NCI-H345 (cell line): ENCODE measurements at places on chromosomes 13 and 19.

GRCh38 chr19:46551164-46551563 lies 50.0 kb upstream of the CALM3 start:
- DNase-seq = no peak

- DNase-seq = peak; percentile 50
Measured at GRCh38 chr13:38008636-38009035, 139.1 kb upstream of the TRPC4 start.

DNA sequence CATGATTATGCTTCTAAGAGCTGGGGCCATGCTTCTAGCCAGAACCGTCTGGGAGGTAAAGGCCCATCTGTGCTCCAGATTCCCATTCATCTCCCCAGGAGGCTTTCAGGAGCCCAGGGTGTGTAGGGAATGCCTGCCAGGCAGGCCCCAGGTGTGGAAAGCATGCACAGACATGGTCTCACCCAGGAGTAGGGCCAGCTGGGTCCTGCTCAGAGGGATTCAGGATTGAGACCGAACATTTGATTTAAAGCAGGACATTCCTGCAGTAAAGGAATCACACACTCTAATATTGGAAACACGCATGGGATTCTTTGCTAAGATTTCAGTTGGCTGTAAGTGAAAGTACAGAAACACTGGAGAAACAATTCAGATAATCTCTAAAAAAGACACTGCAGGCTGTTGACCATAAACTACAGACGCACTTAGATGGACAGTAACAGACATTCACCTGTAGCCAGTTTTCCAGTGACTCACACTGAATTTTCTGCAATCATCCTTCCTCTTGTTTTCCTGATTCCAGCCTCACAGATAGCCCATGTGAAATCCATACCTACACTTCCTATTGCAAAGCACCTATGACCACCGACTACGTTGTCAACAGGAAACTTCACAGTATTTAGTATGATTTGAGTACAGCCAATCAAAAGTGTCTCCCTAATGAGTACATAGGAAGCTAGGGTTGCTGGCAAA lies 257.8 kb downstream of the TBC1D4 start:
- no peak for DNase-seq

- no peak for DNase-seq
Measured at GRCh38 chr13:111494641-111495040, 174.2 kb downstream of the TEX29 start.

GRCh38 chr13:25874064-25874737 lies 177.6 kb downstream of the SHISA2 start:
- no peak for DNase-seq

GRCh38 chr13:38686577-38687245 lies at the start of gene FREM2:
Gene FREM2 (plus strand): TSS chr13:38687077. CDS start chr13:38687345, 268 bp downstream.
- DNase-seq = peak; percentile 88

DNA sequence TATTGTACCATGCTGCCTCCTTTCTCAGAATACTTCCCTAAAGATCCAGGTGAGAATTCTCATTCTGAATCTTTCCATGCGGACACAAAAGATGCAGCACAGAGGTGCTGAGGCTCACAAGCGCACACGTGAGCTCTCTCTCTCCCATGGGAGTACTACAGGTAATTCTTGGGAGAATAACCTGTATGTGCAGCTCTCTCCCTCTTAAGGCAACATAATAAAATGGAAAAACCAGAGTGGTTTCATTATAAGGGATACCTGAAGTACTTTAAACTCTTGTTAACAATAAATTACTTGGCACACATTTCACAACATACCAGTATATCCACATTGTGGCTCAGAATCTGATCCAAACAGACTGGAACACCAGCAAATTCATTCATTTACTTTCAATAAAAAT lies 40.4 kb downstream of the INTS6 start:
- DNase-seq = no peak

GRCh38 chr19:46755077-46755852 lies 9.0 kb upstream of the STRN4 start:
- DNase-seq = no peak

GRCh38 chr19:3284759-3285646 lies 60.5 kb downstream of the CELF5 start:
- DNase-seq = peak; percentile 86

GRCh38 chr13:37173214-37173613 lies 67.8 kb upstream of the CSNK1A1L start:
- DNase-seq = no peak

- DNase-seq = peak; percentile 68
Measured at GRCh38 chr13:53873558-53873957, 844.9 kb downstream of the OLFM4 start.

GRCh38 chr13:52377898-52378297 lies 28.1 kb downstream of the THSD1 start:
- no peak for DNase-seq

- no peak for DNase-seq
Measured at GRCh38 chr13:24802074-24802473, 38.1 kb downstream of the RNF17 start.

GRCh38 chr19:35140207-35140961 lies 1.8 kb downstream of the FXYD1 start:
- no peak for DNase-seq

- no peak for DNase-seq
Measured at GRCh38 chr13:93539914-93540313, 313.3 kb downstream of the GPC6 start.

- no peak for DNase-seq
Measured at GRCh38 chr19:39745643-39746042, 7.8 kb upstream of the CLC start.

DNA sequence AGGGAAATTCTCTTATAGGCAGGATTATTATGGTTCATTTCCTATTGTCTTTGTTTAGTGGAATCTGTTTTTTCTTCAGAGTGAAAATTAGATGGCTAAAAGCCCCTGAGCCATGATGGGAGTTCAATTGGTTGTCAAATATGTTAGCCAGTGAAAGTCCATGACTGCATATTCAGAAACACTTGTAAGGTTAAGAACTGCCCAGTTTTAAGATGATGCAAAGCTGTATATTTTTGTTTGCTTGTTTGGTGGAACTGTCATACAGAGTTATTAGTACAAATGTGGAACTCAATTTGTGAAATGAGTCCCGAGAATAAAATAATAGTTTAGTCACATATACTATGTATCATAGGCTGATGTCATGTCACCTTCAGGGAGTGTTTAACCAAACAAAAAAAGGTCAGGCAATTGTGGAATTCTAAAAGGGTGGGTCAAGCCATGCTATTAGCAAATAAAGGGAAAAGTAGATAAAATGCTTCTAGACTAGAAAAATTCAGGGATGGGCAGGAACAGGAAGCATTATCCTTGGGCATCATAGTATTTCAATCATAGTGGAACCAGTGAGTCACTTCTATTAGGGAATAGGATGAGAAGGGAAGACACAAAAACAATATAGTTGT lies 248.3 kb upstream of the SLITRK1 start:
- DNase-seq = no peak

- no peak for DNase-seq
Measured at GRCh38 chr19:31126236-31126635, 223.0 kb downstream of the TSHZ3 start.

GRCh38 chr19:37466277-37466797 lies 907 bp downstream of the ZNF569 start:
- DNase-seq = no peak

- DNase-seq = no peak
Measured at GRCh38 chr13:109949397-109949796, 163.0 kb upstream of the IRS2 start.

- DNase-seq = no peak
Measured at GRCh38 chr13:102680133-102680717, 14.6 kb downstream of the METTL21C start.

GRCh38 chr19:9144920-9145319 lies 4.7 kb downstream of the ZNF317 start:
- no peak for DNase-seq

DNA sequence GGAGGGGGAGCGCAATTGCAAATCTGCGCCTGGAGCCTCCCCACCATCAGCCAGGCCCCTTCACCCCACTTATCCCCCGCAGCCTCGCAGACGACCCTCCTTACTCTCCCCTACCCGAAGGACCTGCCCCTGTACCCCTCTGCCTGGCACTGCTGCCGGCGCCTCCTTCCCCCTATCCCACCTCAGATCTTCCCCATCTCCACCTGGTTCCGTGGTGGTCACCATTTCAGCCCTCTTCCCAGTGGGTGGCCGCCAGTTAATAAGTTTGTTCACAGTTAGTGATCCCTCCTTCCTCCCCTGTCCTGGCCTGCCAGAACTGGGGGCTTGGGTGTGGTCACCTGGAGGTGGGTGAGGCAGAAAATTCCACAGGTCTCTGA lies 397 bp downstream of the SLC44A2 start:
- DNase-seq = no peak

DNA sequence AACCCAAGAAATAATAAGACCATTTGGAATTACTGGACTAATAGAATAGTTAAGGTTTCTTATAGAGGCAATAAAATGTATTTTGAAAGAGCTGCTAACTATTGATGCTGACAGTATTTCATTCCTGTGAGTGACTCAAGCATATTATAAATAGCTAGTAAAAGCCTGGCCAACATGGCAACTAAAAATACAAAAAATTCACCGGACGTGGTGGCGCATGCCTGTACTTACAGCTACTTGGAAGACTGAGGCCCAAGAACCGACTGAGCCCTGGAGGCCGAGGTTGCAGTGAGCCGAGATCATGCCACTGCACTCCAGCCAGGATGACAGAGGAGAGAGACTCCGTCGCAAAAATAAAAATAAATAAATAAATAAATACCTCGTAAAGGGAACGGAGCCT lies 5.4 kb upstream of the ICAM3 start:
- no peak for DNase-seq

DNA sequence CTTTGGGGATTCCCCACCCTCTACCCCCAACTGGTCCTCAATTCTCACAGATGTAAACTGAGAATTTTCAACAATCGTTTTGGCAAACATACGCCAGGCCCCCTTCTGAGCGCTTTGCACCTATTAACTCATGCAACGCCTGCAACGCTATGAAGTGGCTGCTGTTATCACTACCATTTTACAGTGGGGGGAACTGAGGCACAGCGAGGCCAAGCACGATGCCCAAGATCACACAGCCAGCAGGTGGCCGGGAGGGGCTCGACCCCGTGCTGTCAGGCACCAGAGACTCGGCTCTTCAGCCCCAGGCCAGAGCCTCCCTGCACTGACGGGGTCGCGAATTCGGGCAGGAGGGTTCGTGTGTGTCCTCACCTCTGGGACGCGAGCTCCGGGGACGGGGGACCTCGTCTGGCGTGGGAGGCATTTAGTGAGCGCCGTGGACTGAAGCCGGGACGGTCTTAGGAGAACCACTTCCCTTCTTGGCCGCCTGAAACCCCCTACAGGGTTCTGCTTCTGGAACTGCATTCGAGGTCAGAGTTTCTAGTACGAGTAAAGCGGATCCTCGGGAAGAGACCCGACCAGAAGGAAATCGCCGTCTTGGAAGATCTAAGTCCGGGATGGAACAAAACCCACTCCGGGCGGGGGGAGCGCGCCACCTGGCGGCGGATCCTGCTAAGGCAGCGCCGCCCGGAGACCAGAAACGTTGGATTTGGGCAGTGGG lies 21.0 kb downstream of the ZNF114 start:
- DNase-seq = peak; percentile 26

- DNase-seq = no peak
Measured at GRCh38 chr19:53908106-53908934, 758 bp upstream of the CACNG7 start.

GRCh38 chr13:45048890-45049407 lies 59.6 kb downstream of the GPALPP1 start:
- no peak for DNase-seq

DNA sequence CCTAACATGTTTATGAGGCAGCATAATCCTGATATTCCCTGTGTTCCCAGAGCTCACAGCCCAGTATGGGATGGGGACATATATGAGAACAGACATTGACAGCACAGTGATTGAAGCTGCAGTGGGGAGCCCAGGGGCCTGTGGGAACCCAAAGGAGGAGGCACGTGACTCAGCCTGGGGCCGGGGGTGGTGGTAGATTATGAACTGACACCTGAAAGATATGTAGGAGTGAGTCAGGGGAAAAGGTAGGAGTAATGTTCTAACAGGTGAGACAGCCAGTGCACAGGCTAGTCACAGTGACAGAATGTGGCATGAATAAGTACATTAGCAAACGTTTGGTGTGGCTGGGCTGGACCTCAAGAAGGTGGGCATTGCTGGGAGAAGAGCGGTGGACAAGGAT lies 29.0 kb downstream of the CKM start:
- no peak for DNase-seq

DNA sequence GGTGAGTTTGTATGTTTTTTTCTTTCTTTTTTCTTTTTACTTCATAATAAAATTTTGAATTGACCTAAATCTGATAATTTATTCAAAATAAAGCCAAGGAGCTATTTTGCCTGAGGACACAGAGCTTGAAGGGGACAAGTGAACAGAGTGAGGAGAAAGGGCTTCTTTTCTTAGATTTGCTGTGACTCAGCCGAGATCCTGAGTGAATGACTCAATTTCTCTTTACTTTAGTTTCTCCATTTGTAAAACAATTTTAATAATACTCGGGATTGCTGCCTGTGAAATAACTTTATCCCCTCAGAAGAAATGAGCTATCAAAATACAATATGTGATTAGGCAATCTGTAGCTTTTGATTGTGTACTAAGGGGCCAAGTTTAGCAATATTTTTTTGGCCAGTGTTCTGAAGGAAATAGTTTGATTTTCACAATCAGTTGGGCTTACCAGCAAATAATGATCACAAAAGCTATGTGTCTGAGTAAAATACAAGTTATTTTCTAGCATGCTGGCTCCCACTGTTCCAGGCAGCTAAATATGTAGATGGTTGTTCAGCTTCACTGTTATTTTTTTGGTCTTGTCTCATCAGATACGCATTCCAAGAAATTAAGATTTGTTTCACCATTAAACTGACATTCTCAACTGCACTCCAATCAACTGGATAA lies 437.5 kb downstream of the FGF9 start:
- DNase-seq = no peak

DNA sequence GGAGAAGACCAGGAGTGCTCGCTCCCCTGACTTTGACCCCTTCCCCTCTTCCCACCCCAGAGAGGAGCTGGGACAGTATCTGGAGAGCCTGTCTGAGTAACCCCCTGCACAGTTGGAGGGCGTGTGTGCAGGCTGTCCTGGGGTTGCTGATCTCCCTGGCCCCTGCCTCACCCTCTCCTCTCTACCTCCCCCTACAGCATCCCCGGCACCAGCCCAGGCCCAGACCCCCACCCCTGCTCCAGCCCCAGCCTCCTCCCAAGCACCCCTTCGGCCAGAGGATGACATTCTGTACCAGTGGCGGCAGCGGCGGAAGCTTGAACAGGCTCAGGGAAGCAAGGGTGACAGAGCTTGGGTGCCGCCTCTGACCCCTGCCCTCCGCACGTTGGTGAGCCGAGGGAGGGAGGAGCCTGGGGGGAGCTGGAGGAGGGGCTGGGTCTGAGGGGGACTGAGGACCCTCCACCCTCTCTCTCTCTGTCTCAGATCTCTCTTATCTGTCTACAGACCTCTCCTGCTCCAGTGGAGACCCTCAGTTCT lies 8.7 kb downstream of the PROSER3 start:
- DNase-seq = no peak

GRCh38 chr13:78679329-78679728 lies 20.4 kb upstream of the OBI1 start:
- DNase-seq = no peak

DNA sequence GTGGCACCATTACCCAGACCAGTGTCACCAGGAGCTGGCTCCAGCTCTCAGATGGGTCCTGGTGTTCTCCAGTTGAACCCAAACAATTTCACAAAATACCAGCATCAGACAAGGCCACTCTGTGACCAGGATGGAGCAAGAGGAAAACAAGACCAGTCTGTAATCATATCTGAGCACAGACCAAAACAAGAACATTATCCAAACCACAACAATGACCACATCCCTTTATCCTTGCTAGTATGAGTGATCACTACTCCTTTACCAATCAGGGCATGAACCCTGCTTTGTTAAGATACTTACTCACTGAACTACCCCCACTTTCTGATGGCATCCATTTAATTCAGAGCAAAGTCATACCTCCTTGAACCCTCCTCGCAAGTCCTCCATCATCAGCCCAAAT lies 145.9 kb downstream of the NUFIP1 start:
- DNase-seq = no peak
